ENCODE measurements at places on chromosomes 6 and 20.

- DNase-seq, result no peak
Observed at GRCh38 chr6:166330612-166331011, 11.7 kb downstream of the SFT2D1 start.

GRCh38 chr6:53628354-53629119 is 37.0 kb downstream of the KLHL31 start:
- DNase-seq, result no peak

- no peak for DNase-seq
Observed at GRCh38 chr20:9460518-9460917, 53.9 kb upstream of the LAMP5 start.

DNA sequence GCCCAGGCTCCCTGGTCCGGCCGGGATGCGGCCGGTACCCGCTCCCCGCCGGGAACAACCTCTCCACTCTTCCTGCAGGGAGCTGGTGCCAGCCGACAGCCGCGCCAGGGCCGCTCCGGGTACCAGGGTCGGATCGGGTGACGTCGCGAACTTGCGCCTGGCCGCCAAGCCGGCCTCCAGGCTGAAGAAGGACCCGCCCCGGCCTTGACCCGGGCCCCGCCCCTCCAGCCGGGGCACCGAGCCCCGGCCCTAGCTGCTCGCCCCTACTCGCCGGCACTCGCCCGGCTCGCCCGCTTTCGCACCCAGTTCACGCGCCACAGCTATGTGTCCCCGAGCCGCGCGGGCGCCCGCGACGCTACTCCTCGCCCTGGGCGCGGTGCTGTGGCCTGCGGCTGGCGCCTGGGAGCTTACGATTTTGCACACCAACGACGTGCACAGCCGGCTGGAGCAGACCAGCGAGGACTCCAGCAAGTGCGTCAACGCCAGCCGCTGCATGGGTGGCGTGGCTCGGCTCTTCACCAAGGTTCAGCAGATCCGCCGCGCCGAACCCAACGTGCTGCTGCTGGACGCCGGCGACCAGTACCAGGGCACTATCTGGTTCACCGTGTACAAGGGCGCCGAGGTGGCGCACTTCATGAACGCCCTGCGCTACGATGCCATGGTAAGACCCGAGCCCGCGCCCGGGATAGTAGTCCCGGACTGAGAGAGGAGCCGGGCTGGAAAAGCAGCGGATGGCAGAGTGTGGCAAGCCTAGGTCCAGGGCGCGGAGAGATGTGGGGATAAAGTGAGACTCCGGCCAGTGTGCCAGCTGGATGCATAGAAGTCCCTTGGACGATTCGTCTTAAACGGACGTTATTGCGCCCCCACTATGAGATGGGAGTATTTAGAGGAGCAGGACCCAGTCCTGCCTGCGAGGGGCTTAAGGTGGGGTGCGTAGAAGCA is at the start of gene NT5E:
Gene NT5E, plus strand, starts transcription at position 266 of the 942 bp plus-strand sequence. Its CDS starts 57 bp downstream, at position 323.
- no peak for DNase-seq

DNA sequence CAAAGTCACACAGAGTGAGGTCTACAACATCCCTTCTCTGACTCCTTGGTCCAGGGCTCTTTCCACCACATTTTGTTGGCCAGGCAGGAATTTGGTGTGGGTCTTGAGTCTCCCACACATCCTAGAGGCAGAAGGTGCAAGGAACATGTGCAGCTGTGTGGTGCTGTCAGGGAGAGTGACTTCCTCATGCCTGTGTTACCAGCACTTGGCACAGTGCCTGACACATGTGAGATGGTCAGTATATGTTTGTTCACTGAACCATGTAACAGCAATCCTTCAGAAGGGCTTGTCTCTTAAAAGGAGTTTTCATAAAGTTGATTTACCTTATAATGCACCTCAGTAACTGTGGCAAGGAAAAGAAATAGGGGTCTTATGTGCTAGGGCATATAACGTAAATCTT is 168.5 kb downstream of the CDC5L start:
- DNase-seq, result no peak
